ENCODE measurements at places on chromosomes 5 and 9.

DNA sequence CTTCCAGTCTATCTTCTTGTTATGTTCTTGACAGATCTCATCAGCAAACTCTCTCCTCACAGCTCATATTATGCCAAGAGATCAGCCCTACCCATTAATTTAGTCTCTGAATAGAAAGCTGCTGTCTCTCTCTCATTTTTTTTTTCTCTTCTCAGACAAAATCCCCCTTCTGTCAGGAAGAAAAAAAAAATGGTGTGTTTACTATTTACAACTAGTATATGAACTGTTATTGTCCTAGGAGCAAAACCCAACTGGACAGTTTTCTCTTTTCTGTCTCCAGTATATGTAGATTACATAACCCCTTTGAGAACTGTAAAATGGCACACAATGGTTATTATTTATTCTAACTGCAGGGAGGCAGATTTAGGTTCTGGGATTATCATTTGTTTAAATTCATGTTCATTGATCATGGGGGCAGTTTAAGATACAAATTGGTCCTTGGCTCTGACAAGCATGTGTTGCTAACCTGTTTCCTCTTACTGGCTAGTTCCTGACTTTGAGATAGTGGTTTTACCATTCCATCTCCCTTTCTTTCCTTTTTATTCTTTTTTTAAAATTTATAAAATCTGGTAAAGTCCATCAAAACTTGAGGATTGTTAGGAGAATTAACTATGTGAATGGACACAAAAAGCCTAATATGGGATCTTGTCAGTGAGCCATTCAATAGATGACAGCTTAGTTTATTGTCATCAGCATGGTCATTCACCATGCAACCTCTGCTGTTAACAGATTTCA, 210.0 kb upstream of the PAPPA start:
- DNase-seq: no peak

- peak; percentile 57 for DNase-seq
These were observed 86.0 kb downstream of the ZNF608 start for GRCh38 chr5:124660229-124661093.

DNA sequence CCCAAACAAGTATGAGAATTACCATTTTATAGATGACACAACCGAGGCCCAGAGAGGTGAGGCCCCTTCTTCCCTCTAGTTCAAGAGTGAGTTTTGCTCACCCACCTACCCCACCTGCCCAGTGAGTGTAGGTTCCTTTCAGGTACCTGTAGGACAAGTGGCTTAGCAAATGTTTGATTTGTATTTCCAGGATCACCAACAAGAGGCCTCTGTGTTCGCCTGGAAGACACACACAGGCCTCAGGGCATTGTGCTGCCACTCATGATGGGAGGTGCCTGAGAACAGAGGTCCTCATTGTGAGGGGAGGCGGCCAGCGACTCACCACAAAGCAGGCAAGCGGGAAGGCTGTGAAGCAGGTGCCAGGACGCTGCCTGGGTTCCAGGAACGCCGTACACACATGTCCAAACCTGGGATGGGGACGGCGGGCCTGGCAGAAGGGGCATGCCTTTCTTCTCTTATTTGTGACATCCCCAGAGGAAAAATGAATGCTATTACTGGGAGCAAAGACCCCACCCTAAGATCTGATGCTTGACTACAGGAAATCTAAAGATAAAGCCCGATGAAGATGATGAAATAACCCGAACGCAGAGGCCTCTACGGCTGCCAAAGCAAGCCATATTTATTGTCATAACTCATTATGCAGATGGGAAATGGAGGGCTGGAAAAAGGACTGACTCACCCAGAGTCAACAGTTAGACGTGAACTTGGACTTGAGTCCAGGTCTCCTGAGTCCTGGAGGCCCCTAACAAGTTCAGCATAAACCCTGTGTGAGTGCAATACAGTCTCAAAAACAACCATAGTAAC, 60.2 kb upstream of the SLC25A51 start:
- peak; percentile 57 for DNase-seq

GRCh38 chr9:113479174-113479621, 15.7 kb downstream of the RGS3 start:
- DNase-seq: no peak

DNA sequence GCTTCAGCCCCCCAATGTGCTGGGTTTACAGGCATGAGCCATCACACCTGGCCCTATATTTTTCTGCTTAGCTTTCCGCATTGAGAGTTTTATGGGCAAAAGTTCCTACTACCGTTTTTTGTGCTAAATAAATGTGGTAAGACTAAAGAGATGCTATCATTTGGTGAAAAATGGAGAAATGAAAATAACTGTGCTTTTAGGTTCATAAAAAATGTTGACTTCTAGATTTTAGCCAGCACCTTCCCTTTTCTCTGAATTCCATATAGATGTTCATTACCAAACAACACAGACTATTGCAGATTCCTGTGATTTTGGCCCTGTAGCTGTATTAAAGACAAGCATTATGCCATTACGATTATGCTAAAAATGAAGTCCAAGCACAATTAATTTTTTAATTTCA, 72.0 kb upstream of the CTSL start:
- no peak for DNase-seq

DNA sequence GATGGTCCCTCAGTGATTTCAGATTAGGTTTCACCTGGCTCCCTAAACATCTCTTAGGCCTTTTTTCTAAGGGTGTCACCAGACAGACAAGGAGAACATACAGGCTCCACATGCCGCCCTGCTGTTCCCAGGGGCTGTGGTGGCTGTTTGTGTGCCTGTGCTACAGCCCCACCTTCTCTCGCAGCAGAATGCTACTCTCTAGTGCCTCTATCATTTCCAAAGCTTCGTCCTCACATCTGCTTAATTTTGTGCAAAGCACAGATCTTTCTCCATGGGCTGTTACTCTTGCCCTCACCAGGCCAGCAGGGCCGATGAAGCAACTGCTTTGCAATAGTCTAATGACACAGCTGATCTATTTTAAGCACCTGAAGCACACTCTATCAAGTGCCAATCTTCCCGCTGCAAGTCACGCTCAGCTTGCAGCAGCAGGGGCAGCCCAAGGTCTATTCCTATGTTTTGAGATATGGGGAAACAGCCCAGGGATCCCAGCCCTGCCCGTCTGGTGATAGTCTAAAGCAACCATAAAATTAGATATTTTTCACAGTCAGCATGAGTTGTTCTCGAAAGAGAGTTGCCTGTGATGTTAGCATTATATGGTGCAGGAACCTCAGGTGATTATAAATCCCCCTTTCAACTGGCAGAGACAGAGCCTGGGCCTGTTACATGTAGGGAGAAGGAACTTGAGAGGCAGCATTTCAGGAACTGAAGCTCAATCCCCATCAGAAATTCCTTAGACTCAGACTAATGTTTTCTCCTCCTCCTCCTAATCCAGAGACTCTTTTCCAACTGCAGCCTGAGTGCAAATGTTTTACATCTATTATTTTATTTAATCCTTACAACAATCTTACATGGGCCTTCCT, 12.7 kb downstream of the ABLIM3 start:
- no peak for DNase-seq

DNA sequence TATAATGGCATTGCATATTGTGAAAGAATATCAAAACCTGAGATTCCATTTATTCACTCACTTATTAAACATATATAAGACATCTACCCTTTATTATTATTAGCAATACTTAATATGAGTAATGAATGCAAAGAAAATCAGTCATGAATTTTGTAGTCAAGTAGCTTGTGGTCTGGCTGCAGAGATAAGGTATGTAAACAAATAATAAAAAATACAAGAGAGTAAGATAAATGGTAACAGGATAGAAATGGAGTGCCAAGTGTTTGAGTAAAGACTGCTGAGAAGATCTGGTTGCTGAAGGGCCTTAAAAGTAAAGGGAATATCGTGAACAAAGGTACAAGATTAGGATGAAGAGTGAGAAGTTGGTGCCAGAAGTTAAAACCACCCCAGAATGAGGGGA, 18.4 kb downstream of the TRIM32 start:
- no peak for DNase-seq

- DNase-seq: no peak
These were observed 207.6 kb downstream of the FBXL17 start for GRCh38 chr5:108174286-108174685.

- DNase-seq: no peak
These were observed at the start of gene DCANP1 for GRCh38 chr5:135447298-135447929. DCANP1 (minus strand) TSS chr5:135447348; CDS start chr5:135447108, 240 bp downstream.

GRCh38 chr5:142032747-142033631, 20.2 kb upstream of the GNPDA1 start:
- DNase-seq: no peak

- no peak for DNase-seq
These were observed 12.6 kb upstream of the ARHGAP26 start for GRCh38 chr5:142757564-142757963.

GRCh38 chr9:27929841-27930240, 356.6 kb upstream of the C9orf72 start:
- no peak for DNase-seq

GRCh38 chr9:111838439-111838838, 43.7 kb upstream of the SHOC1 start:
- no peak for DNase-seq

GRCh38 chr5:33801292-33801691, 90.5 kb downstream of the ADAMTS12 start:
- DNase-seq: no peak

DNA sequence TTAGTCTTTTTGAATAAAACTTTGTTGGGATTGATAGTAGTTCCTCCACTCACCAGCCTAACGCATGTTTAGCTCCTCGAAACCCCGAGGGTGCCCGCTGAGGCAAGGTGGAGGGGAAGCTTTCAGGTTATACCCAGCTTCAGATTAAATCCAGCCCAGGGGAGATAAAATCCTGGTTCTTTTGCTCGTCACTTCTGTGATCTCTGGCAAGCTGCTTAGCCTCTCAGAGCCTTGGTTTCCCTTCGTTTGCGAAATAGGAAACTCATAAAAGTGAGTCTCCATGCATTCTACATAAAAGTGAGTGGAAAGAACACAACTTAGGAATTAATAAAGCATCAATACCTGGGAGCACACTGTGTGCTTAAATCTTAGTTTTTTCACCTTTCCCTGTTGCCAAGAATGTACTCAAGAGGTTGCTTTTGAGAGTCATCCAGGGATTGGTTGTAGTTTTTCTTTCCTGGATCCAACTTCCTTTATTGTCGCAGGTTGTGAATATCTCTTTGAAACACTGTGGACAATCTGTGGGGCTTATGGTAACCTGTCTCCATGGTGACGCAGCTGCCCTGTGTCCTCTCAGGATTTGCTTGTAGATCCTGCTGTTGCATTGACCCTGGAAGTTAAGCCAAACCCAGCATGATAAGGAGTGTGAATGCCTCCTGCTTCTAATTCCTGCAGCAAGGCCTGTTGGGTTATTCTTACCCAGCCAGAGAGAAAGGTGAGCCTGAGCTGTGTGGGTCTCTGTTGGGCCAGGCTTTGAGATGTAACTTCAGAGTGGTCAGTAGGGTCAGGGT, 2.0 kb downstream of the GALNT12 start:
- no peak for DNase-seq

DNA sequence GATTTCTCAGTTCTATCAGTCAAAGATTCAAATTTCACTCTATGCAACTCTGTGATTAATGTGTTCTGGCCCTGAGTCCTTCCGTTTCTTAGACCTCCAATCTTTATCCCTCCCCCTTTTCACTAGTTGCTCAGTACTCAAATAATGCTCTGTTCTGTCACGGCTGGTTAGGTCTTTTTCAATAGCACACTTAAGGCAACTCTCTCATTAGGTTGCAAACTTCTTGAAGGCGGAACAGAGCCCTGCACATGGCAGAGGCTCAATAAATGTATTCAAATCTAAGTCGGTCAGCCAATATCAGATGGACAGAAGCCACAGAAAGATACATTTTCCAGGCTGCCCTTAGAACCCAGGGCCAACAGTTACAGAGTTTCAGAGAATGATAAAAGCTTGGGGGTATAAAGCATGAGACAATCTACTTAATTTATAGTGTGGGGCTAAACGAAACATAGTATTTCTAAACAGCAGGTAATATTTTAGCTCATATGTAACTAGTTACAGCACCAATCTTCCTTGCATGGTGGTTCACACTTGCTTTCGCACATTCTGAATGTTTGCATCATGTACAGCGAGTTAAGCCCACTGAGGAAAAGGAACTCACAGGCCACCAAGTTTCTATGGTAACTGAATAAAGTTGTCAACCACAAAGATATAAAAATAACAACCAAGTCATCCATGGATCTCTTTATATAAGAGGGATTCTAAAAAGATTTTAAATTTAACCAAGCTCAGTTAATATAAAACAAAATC, 67.1 kb upstream of the GOLPH3 start:
- DNase-seq: no peak

DNA sequence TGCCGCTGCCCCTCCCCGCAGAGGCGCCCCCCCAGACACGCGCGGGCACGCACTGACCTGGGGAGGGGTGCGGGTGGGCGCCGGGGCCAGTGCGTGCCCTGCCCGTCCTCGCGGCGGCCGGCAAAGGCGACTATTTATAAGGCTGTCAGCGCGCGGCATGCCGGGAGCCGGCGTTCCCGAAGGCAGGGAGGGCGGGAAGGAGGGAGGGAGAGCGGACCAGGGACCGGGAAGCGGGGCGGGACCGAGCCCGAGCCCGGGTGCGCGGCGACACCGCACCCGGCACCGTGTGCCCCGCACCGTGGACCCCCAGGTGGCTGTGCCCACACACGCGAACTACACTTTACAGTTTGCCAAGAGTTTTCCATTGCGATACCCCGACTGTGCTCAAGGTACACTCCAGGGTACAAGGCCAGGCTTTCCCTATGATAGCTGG, at the start of gene AK1:
TSS of gene AK1 (minus strand) at position 110 of the 433 bp plus-strand sequence. CDS start 3,058 bp downstream, outside the sequence.
- DNase-seq: peak; percentile 71

- DNase-seq: no peak
These were observed 192.4 kb downstream of the ARL15 start for GRCh38 chr5:54117957-54118356.

DNA sequence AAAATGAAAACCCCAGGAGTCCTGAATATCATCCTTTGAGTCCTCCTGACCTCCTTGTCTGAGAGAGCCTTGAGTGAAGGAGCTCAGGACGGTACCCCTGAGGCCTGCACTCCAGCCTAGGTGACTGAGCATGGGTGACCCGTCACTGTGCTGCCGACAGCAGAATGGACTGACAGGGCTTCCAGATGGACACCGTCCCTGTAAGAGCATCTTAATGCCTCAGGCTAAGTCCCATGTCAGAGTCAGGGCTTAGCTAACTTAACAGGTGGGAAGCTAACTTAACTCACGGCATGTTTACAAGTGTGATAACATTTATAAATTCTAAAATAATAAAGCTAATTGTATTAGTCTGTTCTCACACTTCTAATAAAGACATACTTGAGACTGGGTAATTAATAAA, 68.3 kb downstream of the IL6ST start:
- DNase-seq: no peak

DNA sequence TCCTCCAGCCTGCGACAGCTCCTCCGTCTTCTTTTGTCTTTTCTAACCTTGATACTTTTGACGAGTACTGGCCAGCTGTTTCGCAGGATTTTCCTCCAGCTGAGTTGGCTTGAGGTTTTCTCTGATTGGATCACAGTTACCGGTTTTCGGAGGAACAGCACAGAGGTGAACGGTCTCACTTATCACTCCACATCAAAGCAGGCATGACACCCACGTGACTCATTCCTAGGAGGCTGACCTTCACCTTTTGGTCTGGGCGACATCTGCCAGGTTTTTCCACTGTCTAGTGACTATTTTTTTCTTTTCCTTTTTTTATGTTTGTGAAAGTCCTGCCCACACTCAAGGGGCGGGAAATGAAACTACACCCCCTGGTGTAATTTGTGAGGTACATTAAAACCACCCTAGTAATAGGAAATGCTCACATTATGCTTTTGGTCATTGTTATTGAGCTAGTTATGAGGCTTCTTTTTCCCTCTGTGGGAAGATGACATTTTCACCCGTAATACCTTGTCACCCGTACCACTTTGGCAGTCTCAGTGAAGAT, 319.2 kb downstream of the GADD45G start:
- DNase-seq: no peak

GRCh38 chr5:89499787-89500186, 616.8 kb upstream of the MEF2C start:
- DNase-seq: no peak

Measured in NCI-H2081 (cell line).